ENCODE measurements at places on chromosomes 6 and 20.

- DNase-seq = no peak
These were observed 277.5 kb upstream of the ZFP64 start for GRCh38 chr20:52469128-52469527.

DNA sequence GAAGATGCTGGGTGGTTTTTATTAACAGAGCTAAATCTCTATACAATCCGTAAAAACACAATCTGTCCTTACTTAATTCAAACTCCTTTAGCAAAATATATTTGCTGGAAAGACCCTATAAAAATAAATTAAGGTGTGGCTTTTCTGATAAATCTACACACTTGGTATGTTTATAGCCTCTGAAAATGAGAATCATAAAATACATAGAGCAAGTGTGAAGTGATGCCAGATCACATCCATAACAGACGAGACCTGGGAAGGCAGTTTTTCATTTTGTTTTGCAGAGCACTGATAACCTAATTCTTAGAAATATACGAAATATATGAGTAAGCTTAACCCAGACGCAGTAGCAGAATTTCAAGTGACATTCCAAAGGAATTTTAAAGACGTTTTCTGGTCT is 10.4 kb upstream of the DDO start:
- no peak for DNase-seq

DNA sequence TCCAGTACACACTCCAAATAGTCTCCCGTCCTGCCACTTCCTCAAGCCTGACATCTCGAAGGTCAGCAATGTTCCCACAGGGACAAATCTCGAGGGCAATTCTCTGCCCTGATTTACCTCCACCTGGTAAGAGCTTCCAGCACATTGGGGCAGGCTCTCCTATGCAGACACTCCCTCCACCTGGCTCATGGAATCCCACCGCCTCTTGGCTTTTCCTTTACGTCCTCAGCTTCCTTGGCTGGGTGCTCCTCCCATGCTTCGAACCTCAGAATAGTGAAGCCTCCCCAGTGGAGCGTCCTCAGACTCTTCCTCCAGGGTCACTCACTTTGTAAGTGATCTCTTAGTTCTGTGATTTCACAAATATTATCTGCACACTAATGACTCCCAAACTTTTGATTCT is 205.2 kb upstream of the ECI2 start:
- no peak for DNase-seq

- no peak for DNase-seq
These were observed 22.0 kb upstream of the PERP start for GRCh38 chr6:138129190-138129589.

GRCh38 chr6:100382767-100383195 is 81.9 kb downstream of the SIM1 start:
- DNase-seq = no peak

DNA sequence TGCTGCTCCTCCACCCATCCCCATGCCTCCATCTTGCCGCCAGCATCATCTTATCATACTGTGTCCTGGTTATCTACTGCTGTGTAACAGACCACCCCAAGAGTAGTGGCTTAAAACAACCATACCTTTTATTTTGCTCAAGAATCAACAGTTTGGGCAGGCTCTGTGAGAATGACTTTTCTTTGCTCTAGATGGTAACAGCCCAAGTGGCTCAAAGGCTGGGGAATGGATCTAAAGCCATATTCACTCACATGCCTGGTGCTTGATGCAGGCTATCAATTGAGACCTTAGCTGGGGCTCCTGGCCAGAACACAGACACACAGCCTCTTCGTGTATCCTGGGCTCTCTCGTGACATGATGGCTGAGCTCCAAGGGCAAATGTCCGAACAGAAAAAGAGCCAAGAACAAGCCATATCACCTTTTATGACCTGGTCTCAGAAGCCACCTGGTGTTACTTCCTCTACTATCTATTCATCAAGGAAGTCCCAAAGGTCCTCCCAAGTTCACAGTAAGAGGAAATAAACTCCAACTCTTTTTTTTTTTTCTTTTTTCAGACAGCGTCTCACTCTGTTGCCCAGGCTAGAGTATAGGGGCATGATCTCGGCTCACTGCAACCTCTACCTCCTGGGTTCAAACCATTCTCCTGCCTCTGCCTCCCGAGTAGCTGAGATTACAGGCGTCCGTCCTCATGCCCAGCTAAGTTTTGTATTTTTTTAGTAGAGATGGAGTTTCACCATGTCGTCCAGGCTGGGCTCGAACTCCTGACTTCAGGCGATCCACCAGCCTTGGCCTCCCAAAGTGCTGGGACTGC is 159.3 kb upstream of the JARID2 start:
- DNase-seq = no peak

- DNase-seq = no peak
These were observed 119.6 kb upstream of the EDN1 start for GRCh38 chr6:12170351-12171092.

DNA sequence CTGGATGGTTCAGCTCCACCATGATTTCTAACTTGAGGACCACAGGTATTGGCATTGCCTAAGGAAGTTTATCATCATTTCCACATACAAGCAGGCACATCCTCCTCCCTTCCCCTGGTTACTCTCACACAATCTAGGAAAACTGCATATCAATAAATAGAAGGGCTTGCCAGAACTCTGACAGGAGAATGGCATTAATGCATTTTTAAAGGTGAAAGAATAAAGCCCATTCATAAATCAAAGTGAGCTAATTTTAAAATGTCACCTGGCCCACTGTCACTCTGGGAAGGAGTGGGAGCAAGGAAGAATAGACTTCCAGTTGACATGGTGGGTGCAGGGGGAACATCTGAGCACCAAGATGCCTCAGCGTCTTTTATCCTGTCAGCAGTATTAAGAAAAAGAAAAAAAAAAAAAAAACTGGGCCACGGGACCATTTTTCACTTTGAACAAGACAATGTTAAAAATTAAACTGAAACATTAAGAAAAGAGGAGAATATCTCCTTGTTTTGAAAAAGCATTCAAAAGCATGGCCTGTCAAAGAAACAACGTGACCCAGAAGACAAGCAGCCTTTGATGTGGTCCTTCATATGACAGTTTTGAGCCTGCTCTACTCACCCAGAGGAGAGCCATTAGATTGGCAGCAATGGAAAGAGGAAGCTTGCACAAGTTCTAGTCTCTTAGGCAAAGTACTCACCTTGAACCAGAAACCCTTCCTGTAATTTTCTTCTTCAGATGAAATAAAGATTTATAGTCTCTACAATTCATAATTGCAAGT is 39.3 kb upstream of the SMLR1 start:
- no peak for DNase-seq

DNA sequence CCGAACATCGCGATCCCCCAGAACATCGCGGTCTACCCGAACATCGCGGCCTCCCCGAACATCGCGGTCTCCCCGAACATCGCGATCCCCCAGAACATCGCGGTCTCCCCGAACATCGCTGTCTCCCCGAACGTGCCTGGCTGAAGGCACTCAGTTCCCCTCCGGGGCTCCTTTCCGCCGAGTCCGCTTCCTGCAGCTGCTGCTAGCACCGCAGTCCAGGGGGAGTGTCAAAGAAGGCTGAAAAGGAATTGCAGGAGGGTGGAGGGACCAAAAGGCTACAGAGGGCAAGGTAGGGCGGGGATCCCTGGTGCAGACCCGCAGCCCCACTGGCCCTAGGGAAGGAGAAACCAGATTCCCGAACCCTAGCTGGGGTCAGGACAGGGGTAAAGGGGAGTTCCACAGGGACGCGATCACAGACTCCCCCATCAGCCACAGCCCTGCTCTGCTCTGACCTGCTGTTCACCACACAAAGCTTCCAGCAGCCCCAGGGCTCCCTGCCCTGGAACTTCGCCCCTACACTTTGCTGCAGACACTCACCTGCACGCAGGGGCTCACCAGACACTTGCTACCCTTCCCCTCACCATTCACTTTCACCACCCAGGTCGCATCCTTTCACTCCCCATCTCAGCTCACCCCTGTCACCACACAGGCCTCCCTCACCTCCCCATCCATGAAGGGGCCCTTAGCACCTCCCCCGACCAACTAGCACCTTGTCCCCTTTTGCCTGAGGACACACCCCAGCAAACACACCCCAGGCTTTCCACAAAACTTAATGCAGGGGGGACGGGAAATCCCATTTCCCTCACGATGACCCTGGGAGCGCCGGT is 1.7 kb downstream of the ULBP1 start:
- no peak for DNase-seq

DNA sequence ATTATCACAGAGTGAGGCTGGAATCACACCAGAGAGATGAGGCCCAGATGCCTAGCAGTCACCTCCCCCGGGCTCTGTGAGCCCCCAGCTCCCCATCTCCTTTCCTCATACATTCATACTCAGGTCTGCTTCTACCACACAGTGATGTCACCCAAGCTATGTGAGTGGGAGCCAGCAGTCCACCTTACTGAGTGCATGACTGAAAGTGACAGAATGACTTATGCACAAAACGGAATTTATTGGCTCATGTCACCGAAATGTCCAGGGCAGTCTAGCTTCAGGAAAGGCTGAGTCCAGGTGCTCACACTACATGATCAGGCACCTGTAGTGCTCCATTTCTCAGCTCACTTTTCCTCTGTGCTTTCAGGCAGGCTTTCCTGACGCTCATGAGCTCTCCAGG is 36.7 kb upstream of the CCN6 start:
- DNase-seq = no peak

DNA sequence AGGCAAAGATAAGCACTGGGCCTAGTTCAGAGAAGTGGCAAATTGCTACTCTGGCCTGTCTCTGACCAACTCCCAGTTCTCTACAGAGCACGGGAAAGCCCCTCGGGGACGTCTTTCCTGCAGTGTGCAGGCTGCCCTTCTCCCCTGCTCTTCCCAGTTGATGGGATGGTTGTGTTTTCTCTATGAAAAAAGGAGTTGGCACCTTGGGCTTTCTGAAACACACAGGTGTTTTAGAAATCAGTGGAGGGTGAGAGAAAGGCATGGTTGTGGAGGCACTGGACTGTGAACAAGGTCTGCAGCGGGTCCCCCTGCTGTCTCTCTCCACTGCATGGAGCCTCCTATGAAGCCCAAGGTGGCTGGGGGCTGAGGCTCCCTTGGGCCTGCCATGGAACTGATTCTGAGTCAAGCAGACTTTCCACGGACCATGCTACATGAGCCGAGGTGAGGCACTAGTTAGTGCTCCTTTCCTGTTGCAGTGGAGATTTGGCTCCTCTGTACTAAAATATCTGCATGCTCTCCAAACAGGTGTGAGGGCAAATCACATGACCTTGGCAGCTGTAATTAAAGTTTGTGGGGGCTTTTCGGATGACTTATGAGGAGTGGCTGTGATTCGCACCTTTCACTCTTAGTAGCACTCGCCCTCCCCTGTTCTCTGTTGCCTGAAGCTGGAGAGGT is 16.3 kb downstream of the GTSF1L start:
- no peak for DNase-seq

GRCh38 chr6:134585517-134585873 is 267.6 kb upstream of the SGK1 start:
- no peak for DNase-seq

DNA sequence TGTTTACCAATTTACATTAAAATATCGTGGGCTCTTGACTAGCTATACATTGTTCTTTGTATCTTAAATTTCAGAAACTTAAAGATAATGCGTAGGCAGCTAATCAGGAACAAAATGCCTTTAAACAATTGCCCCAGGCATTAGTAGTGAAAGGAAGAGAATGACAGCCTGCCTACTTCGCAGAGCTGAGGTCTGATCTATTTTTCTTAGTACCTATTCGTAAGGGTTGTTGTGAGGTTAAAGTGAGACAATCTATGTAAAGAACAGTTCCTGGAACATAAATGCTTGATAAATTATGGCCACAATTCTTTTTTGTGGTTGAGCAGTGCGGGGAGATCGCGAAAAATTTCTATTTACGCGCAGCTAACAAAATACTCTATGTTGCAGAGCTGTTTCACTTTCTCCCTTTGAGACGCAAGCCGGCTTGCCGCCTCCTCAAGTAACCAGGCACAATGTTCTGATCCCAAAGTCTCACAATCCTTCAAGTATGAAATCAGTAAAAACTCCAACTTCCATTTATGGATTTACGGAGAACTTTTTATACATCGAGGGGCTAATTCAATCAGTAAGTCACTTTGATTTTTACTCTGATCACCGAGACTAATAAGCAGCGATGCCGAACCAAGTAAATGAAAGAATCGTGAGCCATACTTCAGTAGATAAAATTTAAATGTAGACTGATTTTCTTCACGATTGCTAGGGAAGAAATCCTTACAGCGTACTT is 878 bp upstream of the PNRC1 start:
- DNase-seq = no peak

GRCh38 chr20:22381812-22382416 is 202.5 kb downstream of the FOXA2 start:
- DNase-seq = no peak

- DNase-seq = no peak
These were observed 325.2 kb upstream of the CNR1 start for GRCh38 chr6:88491266-88491880.

GRCh38 chr6:12414096-12414675 is 124.0 kb downstream of the EDN1 start:
- no peak for DNase-seq

DNA sequence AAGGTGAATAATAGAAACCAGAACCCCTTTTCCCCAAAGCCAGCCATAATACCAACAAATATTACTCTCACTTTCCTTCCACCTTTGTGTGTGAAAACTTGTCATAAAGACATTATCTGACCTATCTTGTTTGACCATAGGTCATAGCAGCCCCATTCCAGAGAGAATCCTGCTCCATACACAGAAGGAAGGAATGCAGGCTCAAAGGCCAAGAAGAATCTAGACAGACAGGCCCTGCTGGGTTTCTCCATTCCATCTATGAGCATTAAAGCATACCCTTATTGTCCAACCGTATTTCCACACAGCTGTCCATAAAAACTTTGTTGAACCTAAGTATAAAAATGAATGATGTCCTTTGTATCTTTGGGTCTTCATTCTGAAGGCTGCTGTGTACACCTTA is 40.7 kb upstream of the KCNK5 start:
- DNase-seq = no peak

- DNase-seq = no peak
These were observed 240.3 kb downstream of the DLL1 start for GRCh38 chr6:170050591-170051041.

DNA sequence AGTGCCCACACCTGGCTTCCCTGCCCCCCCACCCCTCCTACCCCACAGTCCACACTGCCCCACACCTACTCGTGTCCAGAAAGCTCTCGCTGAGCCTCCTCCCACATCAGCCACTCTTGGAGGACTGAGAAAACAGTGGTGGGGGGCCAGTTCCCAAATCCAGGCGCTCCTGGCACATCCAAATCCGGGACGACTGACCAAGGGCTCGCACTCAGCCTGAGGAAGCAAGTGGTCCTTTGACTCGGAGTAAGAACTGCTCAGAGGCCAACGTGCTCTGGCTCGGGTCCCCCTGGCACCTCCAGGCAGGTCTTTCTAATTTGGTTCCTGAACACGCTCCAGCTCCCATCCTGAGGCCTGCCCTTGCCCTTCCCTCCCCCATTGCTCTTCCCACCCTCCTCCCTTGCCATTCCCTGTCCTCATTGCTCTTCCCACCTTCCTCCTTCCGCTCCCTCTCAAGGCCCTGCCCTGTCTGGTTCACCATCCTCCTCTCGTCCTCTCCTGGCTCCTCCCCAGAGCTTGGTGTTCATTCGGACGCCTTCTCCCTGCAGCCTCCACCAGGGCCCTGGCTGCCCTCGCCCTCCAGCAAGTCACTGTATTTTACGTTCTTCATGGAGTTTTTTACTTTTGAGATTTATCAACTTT is 83.6 kb downstream of the THBS2 start:
- no peak for DNase-seq

- no peak for DNase-seq
These were observed 210.4 kb downstream of the FOXC1 start for GRCh38 chr6:1820165-1820564.

Data from cortex of kidney (tissue), 1 donor.